ENCODE measurements at places on chromosomes 16 and 17.

DNA sequence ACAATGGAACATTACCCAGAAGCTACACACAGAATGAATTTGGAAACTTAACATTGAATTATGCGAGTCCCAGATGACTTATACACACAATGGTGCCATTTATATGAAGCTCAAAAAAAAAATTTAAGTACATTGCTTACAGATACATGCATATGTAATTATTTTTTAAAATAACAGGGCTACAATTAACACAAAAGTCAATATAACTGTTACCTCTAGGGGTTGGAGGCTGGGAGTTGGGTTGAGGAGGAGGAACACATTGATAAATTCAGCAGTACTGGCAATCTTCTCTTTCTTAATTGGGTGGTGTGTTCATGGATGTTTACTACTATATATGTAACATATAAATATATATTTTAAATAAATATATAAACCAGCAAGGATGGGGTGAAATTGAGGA lies 1.1 kb downstream of the ZNF23 start:
- no peak for DNase-seq

DNA sequence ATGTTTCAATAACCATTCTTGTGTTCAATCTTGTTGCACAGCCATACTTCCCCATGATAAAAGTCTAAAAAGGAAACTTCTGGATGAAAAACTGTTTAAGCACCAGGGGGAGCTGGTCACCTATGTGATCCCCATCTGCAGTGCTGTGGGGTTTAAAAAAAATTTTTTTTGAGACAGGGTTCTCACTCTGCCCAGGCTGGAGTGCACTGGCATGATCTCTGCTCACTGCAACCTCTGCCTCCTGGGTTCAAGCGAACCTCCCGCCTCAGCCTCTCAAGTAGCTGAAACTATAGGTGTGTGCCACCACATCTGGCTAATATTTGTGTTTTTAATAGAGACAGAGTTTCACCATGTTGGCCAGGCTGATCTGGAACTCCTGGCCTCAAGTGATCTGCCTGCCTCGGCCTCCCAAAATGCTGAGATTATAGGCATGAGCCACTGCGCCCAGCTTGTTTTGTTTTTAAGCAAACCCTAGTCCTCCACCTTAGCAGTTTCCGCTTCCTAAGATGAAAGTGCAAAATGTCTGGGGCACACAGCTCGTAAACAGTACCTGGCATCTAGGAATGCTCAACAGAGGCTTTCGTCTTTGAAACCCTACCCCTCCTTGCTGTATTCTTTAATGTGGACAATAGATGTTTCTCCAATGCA lies 25.4 kb downstream of the DNAJA2 start:
- peak; percentile 70 for DNase-seq

DNA sequence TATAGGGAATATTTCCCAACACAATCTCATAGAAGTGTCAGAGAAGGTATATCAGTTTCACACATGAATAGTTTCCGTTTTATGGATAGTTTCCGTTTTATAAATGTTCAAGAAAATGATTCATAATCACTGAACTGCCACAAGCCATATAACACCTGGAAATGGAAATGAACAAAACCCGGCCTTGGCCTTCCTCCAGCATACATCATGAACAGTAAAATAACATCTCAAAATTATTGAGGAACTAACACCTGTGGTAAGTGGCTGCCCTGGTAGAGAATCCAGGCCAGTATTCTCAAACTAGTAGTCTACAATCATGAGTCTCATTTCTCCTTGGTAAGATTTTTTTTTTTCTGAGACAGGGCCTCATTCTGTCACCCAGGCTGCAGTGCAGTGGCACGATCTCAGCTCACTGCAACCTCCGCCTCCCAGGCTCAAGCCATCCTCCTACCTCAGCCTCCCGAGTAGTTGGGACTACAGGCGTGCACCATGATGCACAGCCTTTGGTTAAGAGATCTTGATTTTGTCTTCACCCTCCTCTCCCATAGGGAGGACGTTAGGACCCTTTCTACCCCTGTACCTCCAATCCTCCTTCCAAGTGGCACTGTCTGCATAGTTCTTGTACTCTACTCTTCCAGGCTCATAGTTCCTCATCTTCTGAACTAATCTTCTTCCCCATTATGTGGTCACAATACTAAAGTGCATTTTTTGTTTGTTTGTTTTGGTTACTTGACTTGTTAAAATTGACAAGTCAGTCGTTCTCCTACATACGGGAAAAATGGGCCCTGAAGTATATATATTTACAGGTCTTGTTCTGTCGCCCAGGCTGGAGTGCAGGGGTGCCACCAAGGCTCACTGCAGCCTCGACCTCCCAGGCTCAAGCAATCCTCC lies 15.0 kb upstream of the RGS9 start:
- DNase-seq, result peak; percentile 82

GRCh38 chr16:76897816-76898215 lies 293.2 kb upstream of the MON1B start:
- DNase-seq, result no peak

DNA sequence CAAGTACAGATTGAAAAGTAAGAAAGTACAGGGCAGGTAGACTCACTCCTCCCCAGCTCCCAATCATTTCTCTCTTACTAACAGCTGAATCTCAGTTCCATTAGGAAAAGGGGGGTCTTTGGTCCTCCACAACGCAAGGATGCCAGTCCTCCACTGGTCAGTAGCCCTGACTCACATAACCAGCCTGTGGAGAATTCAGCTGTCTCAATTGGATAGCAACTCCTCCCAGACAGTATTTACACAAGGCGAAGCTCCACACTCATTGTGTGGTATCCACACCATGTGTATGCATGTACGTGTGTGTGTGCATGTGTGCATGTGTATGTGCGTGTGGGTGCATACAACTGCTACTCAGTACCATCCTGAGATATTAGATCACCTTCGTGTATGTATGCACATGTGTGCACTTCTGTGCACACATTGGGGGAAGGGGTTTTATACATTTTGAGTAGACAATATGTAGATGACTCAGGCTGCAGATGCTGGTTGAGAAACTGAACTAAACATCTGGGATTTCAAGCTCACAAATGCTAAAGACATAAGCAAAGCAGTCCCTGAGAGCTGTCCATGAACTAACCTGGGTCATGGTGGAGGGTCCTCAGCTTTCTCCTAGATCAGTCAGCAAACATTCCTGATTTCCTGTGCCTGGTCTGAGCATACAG lies 240.1 kb downstream of the SLC39A11 start:
- no peak for DNase-seq

GRCh38 chr17:63455417-63455816 lies 9.3 kb upstream of the CYB561 start:
- DNase-seq, result no peak

GRCh38 chr16:86245895-86246294 lies 264.4 kb upstream of the FOXF1 start:
- no peak for DNase-seq

- peak; percentile 57 for DNase-seq
Measured at GRCh38 chr16:56848029-56848936, 16.7 kb upstream of the SLC12A3 start.

DNA sequence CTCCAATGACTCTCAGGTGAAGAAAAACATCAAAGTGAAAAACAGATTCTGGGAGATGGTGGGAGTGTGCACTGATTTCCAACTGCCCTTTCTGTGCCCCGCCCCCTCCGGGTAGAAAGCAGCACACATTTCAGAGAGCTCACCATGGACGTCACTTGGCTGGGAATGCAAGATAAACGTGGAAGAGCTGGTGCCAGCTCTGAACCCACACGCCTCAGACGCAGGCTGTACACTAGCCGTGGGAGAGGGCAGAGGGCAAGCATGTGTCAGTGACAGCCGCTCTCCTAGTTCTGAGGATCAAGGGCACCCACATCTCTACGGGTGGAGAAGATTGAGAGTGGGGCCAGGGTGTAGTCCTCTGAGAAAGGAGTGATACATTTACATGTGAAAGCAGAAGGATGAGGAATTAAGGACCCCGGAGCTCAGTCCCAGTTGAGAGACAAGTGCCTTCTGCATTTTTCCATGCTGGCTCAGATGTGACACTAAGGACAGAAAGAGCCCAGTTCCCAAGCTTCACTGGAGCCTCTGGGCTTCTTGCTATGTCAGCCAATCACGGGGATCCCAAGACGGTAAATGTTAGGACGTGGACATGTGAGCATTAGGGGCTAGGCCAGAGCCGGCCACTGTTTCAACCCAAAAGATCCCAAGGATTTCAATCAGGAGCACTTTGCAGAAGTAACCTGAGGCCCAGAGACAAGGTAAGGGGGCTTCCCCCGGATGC lies 101.3 kb downstream of the ZFHX3 start:
- no peak for DNase-seq

All from common myeloid progenitor, CD34-positive (primary cell).